ENCODE measurements at places on chromosomes 13 and 19. TPM values are rescaled to one million over a fixed set of nuclear protein-coding genes. Genes with fewer than 3 reads are reported as not detected.

DNA sequence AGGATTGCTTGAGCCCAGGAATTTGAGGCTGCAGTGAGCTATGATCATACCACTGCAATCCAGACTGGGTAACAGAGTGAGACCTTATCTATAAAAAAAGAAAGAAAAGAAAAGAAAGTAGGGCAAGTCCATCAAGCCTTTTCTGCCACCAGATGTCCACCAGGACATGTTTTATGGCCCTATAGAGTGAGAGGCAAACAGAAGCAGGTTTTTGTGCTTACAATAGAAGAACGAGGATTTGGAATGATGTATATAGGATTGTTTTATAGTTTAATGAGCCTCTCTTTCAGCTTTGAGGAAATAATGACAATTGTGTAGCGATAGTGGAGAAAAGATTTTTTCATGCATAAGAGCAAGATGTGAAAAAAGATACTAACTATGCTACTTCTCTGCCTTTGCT is 480.5 kb downstream of the KLF12 start:
- no peaks in the 10 kb centered on the region for H3K36me3 ChIP-seq
- peaks cover 5% of the 10 kb centered on the region for H3K4me1 ChIP-seq
- H3K4me3 ChIP-seq = no peak overlapping the region
- H3K27ac ChIP-seq = no peak overlapping the region
- no peaks in the 10 kb centered on the region for H3K27me3 ChIP-seq

- H3K27ac ChIP-seq = no peak overlapping the region
- peaks cover 12% of the 10 kb centered on the region for H3K36me3 ChIP-seq
- no peak overlapping the region for H3K4me3 ChIP-seq
Measured at GRCh38 chr13:113465300-113465699, 12.0 kb upstream of the ADPRHL1 start.

Gene KLK12
- not detected for total RNA-seq

- no peak overlapping the region for H3K27ac ChIP-seq
- no peak overlapping the region for H3K4me3 ChIP-seq
- peaks cover 6% of the 10 kb centered on the region for H3K4me1 ChIP-seq
- H3K27me3 ChIP-seq = peaks cover 33% of the 10 kb centered on the region
- H3K36me3 ChIP-seq = peaks cover 22% of the 10 kb centered on the region
- DNase-seq = no peak
Measured at GRCh38 chr19:49888510-49888824, 8.2 kb downstream of the IL4I1 start.

Gene NLRP4
- total RNA-seq = not detected

DNA sequence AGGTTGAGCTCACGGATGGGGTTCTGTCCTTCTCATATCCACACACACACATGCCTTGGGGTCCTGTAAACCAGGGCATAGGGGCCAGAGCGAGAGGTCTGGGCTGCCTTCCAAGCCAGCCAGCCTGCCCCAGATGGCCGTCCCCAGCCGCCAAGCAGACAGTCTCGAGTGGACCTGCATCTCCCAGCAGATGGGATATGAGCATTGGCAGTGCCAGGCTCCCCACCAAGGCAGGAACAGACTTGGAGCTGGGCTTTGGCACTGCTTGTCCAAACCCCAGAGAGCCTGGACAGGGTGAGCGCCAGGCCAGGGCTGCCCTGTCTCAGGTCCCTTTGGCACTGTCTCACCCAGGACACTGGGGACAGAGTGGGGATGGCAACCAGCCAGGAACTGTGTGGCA is 130.4 kb downstream of the DPF1 start:
- peaks cover 6% of the 10 kb centered on the region for H3K36me3 ChIP-seq

Gene ZNF665
- total RNA-seq = 9.8 TPM

DNA sequence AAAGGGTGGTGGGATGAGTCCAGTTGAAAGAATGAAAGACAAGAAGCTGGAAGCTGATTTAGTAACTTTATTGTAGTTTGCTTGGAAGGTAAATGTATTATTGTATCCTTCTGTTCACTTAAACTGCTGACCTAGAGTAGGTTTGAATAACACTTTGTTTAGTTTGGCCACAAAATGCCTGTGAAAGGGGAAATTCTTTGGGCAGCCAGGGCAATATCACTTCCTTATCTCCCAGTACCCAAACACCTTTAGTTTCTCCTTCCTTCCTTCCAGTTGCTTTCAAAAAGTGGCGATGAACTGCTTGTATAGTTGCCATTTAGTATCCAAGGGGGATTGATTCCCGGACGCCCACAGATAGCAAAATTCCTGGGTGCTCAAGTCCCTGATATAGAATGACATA is 120.1 kb downstream of the PAN3 start:
- H3K27ac ChIP-seq = no peak overlapping the region
- DNase-seq = no peak
- no peak overlapping the region for H3K4me3 ChIP-seq
- no peaks in the 10 kb centered on the region for H3K4me1 ChIP-seq

Gene FARP1
- total RNA-seq = 267 TPM

DNA sequence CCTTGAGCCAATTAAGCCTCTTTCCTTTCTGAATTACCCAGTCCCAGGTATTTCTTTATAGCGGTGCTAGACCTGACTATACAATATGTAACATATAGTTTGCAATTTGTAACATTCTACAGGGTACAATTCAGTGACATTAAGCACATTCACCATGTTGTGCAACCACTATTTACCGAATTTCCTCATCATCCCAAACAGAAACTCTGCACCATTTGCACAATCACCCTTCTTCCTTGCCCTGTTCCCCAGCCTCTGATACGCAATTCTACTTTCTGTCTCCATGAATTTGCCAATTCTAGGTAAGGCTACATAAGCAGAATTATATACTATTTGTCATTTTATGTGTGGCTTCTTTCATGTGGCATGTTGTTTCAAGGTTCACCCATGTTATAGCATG is 13.7 kb upstream of the SIGLEC10 start:
- no peaks in the 10 kb centered on the region for H3K36me3 ChIP-seq
- DNase-seq = no peak
- no peak overlapping the region for H3K4me3 ChIP-seq

GRCh38 chr13:112248406-112248760 is 127.8 kb upstream of the SPACA7 start:
- no peak for DNase-seq
- no peaks in the 10 kb centered on the region for H3K4me1 ChIP-seq
- H3K27me3 ChIP-seq = peaks cover 58% of the 10 kb centered on the region
- no peak overlapping the region for H3K27ac ChIP-seq

Gene ZNF208
- not detected for total RNA-seq

Gene NLRP9
- not detected for total RNA-seq

Gene MAST1
- 5.8 TPM for total RNA-seq

DNA sequence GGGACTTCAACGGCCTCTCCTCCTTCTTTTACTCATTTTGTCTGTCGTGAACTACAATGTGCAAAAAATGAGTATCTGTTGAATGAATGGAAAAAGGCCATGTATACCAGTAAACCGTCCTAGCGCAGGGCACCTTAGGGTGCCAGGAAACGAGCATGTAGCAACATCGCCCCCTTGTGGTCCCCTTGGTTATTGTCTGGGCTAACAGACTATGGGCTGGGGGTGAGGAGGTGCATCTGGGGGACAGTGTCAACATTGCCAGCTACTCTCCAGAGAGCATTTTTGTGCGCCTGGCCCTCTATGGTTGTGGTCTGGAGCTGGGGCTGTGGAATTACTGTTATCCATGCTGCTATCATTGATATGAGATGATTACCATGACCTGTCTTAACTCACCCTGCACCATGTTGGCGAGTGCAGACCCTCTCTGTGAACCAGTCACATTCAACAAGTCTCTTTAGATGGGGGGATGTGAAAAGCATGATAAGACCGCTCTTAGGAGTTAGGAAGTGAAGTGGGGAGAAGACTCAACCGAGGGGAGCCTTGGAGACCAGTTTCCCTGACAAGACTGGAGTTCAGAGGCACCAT is 22.8 kb upstream of the SIGLEC11 start:
- H3K27ac ChIP-seq = no peak overlapping the region
- DNase-seq = peak; percentile 53
- peaks cover 22% of the 10 kb centered on the region for H3K36me3 ChIP-seq
- H3K4me1 ChIP-seq = no peaks in the 10 kb centered on the region

Gene SBSN
- 0.47 TPM for total RNA-seq

DNA sequence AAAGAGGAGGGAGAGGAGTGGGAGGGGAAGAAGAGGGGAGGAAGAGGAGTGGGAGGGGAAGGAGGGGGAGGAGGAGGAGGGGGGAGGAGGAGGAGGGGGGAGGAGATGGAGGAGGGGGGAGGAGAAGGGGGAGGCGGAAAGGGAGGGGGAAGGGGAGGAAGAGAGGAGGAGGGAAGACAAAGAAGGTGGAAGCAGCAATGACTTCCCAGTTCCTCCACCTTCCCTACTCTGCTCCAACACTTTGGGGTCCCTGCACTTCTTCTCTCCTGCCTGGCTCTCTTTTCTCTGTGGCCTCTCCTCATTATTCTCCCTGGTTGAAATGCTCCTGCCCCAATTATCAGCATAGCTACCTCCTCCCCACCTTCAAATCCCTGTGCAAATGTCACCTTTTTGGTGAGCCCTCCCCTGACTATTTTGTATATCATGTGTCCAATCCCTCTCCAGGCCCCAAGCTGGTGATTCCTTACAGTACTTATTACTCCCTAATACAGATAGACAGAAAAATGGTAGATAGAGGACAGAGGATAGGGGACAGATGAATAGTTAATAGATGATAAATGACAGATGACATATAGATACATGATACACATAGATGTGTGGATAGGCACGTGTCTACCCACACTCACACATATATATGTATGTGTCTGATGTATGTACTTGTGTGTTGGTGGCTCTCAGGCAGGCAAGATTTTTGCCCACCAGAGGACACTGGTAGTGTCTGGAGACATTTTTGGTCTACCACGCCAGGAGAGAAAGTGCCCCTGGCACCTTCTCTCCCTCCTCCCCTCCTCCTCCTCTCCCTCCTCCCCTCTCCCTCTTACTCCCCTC is 25.2 kb downstream of the NLRP9 start:
- peaks cover 9% of the 10 kb centered on the region for H3K36me3 ChIP-seq
- no peaks in the 10 kb centered on the region for H3K27me3 ChIP-seq
- no peak overlapping the region for H3K27ac ChIP-seq
- H3K4me1 ChIP-seq = no peaks in the 10 kb centered on the region
- H3K4me3 ChIP-seq = no peak overlapping the region

- no peak overlapping the region for H3K4me3 ChIP-seq
- H3K36me3 ChIP-seq = peaks cover 17% of the 10 kb centered on the region
Measured at GRCh38 chr13:25702386-25702785, 330.6 kb downstream of the ATP8A2 start.

DNA sequence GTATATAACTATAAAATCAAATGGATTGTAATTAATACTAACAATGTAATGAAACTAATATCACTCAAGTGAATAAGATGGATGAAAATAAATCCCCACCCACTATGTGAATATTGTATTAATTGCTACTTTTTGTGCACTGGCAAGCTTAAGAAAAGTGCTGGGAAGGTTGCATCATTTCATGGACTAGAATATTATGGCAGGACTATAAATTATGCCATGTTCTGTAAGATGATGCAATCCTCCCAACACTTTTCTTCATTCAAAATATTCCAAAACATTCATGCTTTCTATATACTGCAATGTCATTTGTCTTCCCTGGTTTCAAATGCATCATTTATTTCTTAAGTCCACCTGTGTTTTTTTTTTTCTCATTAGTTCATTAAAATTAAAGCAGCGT is 457.6 kb upstream of the GPC6 start:
- H3K27me3 ChIP-seq = no peaks in the 10 kb centered on the region
- H3K4me3 ChIP-seq = no peak overlapping the region
- H3K27ac ChIP-seq = no peak overlapping the region
- no peaks in the 10 kb centered on the region for H3K36me3 ChIP-seq
- H3K4me1 ChIP-seq = no peaks in the 10 kb centered on the region
- DNase-seq = no peak

DNA sequence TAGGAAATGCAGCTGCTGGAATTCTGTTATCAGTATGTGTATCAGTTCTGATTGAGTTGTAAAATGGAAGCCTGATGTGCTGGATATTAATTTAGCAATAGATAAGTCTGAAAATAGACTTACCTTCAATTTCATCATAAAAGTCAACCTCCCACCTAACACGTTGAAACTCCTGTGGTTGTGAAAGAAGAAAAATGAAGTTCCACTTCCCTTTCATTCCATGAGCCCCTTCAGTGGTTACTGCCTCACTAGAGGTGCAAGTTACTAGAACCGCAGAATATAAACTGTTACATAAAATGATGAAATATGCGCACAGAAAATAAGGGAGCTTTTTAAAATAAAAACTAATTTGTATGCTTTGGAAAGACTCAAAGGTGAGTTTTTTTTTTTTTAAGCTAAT is 249.2 kb downstream of the SHISA2 start:
- no peaks in the 10 kb centered on the region for H3K27me3 ChIP-seq
- peaks cover 3% of the 10 kb centered on the region for H3K4me1 ChIP-seq
- H3K4me3 ChIP-seq = no peak overlapping the region
- peaks cover 10% of the 10 kb centered on the region for H3K36me3 ChIP-seq
- DNase-seq = no peak

Gene CDC34
- total RNA-seq = 106 TPM

- peaks cover 57% of the 10 kb centered on the region for H3K4me1 ChIP-seq
- no peaks in the 10 kb centered on the region for H3K27me3 ChIP-seq
- peak overlapping the region; percentile 95 for H3K4me3 ChIP-seq
- H3K27ac ChIP-seq = peak overlapping the region; percentile 66
- no peak for DNase-seq
- peaks cover 8% of the 10 kb centered on the region for H3K36me3 ChIP-seq
Measured at GRCh38 chr19:57818378-57818777, 3.7 kb upstream of the ZNF552 start.

Gene OR7C1
- not detected for total RNA-seq

Data from mesothelial cell of epicardium (in vitro differentiated cells).